ENCODE measurements at places on chromosomes 16 and 17.

GRCh38 chr16:730666-731509 lies 4.0 kb downstream of the HAGHL start:
- no peak for DNase-seq

- no peak for DNase-seq
Observed at GRCh38 chr16:73997971-73998370, 298.6 kb upstream of the PSMD7 start.

GRCh38 chr16:17432901-17433576 lies 37.7 kb downstream of the XYLT1 start:
- DNase-seq = no peak

DNA sequence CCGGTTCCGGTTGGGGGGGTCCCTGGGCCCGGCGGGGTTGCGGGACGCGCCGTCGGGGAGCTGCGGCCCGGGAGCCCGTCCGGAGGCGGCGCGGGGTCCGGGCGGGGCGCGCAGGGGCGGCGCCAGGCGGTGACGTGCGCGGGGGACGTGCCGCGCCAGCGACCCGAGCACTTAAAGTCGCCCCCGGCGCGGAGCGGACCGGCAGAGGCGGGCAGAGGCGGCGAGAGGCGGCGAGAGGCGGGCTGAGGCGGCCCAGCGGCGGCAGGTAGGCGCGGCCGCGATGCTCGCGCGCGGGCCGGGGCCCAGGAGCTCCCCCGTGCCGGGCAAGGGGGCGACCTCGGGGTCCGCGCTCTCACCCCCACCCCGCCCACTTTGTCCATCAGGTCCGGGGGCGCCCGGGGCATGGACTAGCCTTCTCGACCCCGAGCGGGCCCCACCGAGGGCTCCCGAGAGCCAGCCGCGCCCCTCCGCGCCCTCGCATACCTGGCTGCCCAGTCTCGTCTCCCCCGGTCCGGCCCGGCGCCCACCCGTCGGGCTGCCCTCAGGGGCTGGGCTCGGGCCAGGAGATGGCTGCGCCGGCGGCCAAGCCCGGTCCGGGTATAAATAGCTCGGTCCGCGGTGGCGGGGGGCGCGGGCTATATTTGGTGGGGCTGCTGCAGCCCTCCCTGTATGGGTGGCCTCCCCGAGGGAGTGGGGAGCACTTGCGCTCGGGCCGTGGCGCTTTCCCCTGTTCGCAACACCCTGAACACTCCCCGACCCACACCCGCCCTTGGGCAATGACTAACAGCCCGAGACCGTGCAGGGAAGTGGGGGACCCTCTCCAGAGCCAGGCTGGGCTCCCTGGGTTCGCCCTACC lies at the start of gene SLC16A3:
Gene SLC16A3 (plus strand): TSS at position 201 of the 856 bp plus-strand sequence. CDS start 6,967 bp downstream, outside the sequence.
- peak; percentile 84 for DNase-seq

DNA sequence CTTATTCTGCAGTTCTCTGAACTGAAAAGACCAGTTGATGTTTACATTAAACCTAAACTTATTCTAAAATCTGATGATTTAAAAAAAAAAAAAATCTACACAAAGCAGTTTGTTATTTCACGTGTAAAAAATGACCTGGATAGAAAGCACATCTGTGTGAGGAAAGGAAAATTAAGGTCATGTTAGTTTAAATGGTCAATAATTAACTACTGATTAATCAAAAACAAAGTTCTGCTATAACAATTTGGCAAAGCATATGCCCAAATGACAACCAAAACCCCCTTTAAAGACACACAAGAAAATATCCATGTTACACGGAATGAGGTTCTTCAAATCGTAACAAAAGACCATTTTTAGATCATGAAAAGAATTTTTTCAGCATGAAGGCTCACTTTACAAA lies 30.4 kb downstream of the CACNG1 start:
- DNase-seq = no peak

DNA sequence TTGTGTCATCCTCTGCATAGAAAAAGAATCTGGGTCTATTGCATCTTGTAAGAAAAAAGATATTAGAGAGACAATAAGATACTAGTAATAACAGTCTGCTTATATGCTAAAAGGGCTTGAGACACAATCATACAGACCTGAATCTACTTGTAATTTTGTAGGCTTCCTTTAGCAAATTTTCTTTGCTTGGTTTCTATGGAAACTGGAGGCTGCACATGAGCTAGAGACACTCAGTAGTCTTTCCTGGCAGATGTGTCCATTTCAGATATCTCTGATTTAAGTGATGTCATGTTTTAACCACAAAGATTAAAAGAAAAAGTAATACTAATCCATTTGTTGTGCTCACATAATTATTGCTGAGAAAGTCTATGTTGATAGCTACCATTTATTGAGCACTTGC lies 123.9 kb upstream of the GNAO1 start:
- no peak for DNase-seq

GRCh38 chr16:11686713-11687380 lies 18.6 kb downstream of the SNN start:
- no peak for DNase-seq

GRCh38 chr17:19904412-19904811 lies 36.7 kb upstream of the ULK2 start:
- no peak for DNase-seq

DNA sequence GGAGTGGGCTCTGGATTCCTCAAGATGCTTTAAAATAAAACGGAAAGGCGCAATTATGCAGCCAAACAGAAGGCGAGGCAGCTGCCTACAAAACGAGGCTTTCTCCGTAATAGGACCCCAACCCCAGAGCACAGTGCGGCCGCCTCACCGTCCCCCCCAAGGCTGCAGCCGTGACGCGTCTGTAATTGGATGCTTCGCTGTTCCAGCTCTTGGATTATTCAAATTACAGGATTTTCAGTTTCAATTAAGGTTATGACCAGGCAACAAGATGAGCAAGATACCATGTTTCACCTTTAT lies 37.3 kb upstream of the ABR start:
- no peak for DNase-seq

DNA sequence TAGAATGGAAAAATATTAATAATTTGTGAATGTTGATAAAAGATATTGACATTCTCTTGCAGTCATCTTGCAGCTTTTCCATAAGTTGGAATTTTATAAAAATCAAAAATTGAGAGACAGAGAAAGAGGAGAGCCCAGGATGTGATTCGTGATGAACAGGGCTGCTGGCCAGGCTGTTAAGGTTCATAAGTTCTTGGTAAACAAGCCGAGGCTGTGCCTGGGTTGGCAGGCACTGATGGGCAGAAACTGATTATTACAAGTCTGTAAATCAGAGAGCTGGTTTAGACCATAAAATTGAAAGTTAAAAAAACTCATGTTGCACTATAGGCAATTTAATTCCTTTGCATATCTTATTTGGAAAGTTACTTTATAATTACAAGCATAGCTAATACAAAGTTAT lies 533.7 kb downstream of the HAPSTR1 start:
- DNase-seq = no peak

- DNase-seq = no peak
Observed at GRCh38 chr17:44293509-44294226, 14.7 kb upstream of the RUNDC3A start.

DNA sequence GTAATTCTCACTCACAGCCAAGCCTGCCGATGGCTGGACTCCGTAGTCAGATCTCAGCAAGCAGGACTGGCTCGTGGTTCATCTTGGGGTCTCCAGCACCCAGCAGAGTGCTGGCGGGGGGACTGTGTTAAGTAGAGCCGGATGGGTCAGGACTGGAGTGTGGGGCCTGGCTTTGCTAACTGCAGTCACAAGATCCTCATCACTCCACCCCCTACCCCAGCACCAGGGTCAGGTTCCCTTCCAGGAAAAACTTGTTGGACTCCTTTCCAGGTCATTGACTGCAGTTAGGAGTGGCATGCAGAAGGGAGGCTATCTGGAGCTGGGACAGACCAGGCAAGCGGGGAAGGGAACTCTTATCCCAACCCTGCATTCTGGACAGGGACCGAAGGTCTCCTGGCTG lies 6.0 kb downstream of the CIITA start:
- no peak for DNase-seq

DNA sequence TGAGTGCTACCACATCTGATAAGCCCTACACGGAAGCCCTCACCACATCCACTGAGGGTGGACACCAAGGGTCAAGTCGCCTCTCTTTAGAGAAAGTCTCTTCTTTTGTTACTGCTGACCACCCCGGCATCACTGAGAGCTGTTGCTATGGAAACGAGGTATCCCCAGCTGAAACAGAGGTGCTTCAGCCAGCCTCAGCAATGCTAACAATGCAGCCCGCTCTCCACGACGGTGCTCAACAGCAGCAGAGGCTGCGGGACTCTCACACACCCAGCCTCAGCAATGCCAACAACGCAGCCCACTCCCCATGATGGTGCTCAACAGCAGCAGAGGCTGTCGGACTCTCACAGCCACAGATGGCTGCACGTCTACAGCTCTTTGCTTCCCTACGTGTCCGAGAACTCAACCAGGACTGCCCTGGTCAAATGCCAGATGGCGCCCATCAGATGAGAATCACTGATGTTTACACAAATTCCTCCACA lies 41.4 kb downstream of the VPS53 start:
- DNase-seq = no peak

DNA sequence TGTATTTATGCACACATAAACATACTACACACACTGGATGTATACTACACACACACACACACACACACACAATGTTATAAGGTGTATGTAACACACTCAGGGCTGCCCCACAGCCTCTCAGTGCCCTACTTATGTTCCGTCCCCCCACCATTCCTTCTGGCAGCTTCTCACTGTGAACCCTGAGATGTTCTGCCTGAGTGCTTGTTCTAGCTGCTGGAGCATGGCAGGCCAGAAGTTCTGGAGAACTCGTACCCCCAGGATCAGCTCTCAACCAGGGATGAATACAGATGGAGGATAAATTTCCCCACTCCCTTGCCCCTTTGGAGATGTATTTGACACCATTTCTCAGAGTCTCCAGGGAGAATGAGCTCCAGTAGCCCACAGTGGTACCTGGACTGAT lies 76.4 kb downstream of the CDH13 start:
- no peak for DNase-seq

GRCh38 chr16:83835586-83836566 lies 28.1 kb downstream of the HSBP1 start:
- DNase-seq = peak; percentile 78

- no peak for DNase-seq
Observed at GRCh38 chr17:48634493-48635208, 8.5 kb upstream of the HOXB9 start.

GRCh38 chr17:55416000-55416399 lies 5.6 kb downstream of the MMD start:
- DNase-seq = no peak

DNA sequence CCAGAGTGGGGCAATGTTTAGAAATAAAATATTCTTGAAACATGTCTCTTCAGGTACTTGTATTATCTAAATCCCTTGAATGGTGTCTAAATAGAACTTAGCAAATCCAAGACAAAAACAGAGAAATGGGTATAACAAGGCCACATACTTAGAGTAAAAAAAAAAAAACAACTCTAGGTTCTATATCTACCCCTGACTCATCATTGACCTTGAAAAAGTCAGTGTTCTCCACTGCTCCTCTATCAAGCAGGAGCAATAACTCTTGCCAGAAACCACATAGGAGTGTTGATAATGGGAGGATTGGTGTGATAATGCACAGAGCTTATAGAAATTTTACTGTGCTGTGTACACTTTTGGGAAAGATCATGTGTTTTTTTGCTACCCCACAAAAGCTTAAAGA lies 296.6 kb upstream of the PMFBP1 start:
- no peak for DNase-seq

DNA sequence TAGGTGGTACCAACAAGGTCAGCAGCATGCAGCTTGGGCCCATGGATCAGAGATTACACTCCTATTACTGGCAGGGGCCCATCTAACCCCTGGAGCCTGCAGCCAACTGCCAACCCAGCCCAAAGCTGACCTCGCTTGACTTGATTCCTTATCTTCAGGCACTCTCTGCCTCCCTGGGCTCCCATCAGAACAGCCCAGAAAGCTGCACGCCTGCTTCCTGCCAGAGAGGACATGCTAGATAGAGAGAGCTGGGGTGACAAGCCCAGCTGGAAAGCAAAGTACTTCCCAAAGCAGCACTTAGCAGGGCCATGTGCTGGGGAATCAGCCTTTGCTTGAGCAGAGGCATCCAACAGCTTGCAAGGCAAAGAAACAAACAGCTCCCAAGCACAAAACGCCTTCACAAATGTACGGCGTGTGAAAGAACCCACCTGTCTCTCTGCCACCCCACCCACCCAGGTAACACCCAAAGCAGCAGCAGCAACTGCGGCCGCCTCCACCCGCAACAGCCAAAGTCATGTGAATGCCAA lies 74.2 kb upstream of the NLK start:
- DNase-seq = no peak

GRCh38 chr17:6021011-6021400 lies 49.2 kb upstream of the WSCD1 start:
- DNase-seq = no peak

DNA sequence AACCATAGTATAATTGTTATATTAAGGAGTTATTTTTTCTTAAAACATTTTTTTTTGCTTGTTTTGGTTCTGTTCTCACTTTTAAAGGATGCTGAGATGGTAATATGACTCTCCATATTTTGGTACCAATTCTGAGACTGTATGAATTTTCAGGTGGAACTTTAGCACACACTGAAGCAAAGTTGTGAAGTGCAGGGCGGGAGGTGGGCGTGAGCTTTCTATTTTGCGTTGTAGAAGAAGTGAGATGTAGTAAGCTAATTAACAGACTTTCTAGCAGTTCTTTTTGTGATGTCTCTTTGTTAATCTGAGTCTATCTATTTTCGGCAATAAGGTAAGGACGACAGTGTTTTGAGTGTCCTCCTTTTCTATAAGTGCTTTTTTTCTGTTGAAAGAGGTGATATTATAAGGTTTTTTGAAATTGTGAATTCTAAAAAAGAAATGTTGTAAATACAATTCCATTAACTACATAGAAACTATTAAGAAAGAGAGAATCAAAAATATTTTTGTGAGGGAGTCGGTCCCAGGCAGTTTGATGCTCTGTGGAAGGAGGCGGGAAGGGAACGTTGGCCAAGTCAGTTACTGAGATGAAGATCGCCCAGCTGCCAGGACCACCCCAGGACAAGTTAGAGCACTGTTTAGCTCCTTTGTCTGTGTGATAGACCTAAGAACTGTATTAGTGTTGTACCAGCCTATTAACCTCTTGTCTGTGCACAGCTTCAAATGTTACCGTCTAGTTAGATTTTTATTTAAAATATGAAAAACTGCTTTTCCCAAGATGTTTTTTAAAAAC lies 65.0 kb downstream of the CCDC182 start:
- DNase-seq = no peak

DNA sequence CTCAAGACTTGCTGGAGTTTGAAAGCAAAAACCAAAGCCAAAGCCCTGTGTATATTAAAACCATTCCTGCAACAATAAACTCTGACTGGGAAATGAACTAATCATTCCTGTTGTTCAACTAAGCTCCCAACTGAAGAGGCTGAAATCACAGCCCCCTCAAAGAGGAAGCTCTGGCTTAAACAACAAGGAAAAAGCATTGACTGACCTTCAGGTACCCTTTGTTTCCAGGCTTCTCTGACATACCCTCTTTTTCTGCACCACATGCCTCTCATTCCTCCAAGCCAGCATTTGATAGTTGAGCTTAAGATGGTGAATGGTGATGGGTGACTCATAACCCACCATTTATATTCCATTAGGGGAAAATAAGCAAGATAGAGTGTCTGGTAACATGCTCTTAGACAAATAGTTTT lies 470.9 kb upstream of the SOX9 start:
- peak; percentile 13 for DNase-seq

GRCh38 chr16:88505405-88506082 lies 52.5 kb downstream of the ZFPM1 start:
- DNase-seq = peak; percentile 17
